ENCODE measurements at places on chromosomes 7 and 10.

GRCh38 chr10:121519901-121520493, 78.2 kb downstream of the FGFR2 start:
- DNase-seq: no peak

DNA sequence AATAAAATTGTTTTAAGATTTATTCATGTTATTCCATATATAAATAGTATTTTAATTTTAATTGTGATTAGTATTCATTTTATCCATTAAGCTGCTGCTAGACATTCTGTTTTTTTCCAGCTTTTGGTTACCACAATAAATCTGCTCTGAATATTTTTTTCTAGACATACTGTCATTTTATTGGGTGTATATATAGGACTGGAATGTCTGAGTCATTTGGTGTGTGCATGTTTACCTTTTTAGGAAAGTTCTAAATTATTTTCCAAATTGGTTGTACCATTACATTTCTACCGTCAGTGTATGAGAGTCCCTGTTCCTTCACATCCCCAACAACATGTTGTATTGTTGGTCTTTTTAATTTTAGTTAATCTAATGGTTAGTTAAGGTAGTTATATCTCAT, 1138.1 kb downstream of the REEP3 start:
- no peak for DNase-seq

DNA sequence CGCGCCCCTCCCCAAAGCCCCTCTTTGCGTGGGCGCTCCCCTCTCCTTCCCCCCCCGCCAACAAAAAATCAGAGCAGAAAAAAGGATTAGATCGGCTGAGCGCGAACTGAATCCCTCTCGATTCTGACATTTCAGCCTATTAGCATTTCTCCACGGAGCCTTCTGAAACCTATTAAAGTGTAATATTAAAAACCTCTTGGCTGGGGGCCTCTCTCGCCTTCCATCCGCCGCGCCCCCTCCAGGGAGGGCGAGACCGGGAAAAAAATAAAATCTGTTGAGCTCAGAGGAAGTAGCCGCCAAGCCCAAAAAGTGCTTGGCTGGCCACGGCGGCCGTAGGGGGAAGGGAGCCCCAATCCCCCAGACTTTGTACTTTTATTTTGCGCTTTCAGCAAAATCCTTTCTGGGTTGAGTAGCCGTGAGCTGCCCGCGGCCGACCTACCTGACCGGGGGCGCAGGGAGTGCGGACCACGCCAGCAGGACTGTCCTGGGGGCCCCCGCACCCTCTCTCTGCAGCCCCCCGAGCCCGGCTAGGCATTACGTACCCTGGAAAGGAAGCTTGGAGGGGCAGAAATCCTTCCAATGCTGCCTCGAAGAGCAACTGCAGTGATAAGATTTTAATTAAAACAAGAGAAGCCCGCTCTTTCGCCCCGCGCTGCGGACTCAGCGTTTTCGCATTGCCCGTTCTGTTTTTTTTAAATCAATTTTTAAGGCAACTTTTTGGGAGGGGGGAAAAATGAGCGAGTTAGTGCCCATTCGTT, 1.3 kb upstream of the TNRC18 start:
- no peak for DNase-seq

GRCh38 chr7:30548845-30549244, 44.2 kb upstream of the GGCT start:
- DNase-seq: peak; percentile 30

DNA sequence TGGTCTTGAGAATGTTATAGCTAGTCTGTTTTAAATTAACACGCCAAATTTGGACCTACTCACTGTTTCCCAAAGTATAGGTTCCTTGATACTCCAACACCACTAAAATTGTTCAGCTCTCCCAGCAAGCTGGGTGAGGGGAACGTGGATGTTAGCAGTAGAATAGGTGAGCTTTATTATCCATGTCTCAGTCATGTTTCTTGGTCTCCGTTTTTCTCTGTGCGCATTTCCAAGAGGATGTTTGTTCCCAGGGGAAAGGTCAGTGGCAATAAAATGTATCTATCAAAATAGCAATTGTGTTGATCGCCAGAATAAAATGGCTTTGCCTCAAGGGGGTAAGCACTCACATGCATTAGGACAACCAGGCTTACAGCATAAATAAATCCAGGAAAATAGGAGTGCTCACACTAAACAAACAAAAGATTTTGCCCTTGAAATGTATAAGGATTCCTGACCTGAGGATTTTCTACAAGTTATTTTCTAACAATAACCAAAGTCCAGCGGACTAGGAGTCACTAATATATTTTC, 187.0 kb upstream of the C7orf33 start:
- no peak for DNase-seq

- DNase-seq: no peak
Observed at GRCh38 chr7:45293295-45293942, 135.8 kb downstream of the RAMP3 start.

DNA sequence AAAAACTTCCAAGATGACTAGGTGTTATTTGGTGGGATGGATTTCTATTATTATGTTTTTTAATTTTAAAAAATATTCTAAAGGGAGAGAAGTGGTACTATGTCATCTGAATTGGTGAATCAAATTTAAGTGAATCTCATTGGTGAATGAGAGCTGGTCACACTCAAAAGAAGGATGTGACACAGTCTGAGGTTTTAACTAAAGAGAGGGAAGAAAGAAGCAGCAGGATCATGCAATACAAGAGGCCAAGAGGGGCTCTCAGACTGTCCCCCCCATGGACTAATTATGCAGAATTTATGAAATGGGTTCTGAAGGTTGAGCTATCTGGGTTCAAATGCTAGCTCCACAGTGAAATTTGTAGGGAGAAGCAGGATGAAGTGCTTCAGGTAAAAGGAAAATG, 16.2 kb downstream of the MACC1 start:
- no peak for DNase-seq
